ENCODE measurements at places on chromosomes 11 and 22.

- no peak for DNase-seq
These were observed 22.5 kb downstream of the CABP7 start for GRCh38 chr22:29742326-29742725.

- no peak for DNase-seq
These were observed 348.5 kb downstream of the TBC1D22A start for GRCh38 chr22:47110817-47111443.

DNA sequence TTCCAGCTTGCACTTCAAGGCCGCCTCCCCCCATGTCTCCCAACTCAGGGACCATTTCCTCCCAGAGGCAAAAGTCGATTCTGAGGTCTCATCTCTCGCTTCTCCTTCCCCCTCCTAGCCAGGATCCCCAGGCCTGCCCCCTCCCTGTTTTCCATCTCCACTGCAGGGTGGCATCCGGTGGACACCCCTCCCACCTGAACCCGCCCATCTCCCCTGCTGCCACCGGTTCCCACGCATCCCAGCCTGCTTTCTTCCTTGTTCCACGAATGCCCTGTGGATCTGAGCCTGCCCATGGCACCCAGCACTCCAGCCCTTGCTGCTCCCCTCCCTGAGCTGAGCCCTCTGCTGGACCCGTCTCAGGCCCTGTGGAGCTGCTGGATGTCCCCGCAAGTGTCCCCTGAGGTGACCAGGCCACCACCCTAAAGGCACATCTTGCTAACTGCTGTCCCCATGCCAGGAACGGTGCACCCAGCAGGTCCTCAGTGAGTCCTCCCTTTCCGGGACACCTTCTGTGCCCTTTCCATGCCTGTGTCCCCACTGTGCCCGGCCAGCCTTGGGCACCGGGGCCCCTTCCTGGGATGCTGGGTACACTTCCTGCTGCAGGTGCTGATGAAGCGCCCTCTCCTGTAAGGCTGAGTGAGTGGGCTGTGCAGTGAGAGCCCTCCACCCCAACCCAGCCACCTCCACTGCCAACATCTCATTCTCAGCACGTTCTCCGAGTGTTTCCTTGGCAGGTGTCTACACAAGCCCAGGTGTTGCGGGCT lies 936 bp downstream of the IL17REL start:
- no peak for DNase-seq

- peak; percentile 80 for DNase-seq
These were observed 7.4 kb downstream of the MED15 start for GRCh38 chr22:20514658-20515406.

DNA sequence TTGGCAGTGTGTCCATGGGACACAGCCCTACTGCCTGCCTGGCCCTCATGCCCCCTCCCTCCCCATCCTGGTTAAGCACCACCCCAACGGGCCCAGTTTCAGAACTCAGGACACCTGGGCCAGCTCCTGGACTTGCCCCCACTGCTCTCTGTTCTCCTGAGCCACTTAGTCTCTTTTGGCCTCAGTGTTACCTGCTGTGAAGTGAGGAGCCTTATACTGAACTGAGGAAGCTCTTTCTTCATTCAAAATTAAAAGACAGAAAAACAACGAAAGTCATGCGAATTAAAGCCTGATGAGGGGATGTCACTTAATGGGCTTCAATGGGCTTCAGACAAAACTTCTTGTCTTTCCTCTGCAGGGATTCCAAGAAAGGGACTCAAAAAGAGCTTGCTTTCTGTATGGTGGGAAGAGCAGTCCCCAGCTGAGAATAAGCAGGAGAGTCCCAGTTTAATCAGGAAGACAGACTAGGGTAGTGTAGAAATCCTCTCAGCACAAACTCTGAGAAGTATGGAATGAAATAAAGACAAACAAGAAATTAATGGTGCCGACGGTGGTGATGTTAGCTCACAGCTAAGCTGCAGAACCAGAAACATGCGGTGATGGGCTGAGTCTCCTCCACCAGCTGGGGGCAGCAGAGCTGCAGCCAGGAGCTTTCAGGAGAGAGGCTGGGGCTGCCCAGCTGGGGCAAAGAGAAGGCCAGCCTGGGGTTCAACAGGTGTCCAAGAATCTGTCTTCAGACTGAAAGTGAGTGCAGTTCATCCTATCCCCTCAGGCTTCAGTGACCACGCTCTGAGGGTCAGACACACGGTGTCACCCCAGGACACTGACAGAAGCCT lies 101.0 kb downstream of the GGTLC2 start:
- no peak for DNase-seq

DNA sequence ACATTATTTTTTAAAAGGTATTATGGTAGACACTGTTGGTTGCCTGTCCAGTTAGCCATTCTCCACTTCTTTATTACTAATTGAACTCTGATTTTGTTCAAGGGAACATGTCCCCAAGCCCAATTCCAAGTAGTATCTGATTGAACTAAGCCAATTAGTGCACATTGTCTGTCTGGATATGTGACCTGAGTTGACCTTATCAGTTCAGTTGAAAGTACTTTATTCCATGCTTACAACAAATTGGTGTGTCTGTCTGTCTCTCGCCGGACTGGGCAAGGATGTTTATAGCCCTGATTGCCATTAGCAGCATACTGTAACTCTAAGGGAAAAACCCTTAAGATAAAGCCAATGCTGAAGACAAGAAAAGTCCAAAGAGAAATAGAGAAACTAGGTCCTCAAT lies 85.6 kb downstream of the INTS4 start:
- DNase-seq = no peak

DNA sequence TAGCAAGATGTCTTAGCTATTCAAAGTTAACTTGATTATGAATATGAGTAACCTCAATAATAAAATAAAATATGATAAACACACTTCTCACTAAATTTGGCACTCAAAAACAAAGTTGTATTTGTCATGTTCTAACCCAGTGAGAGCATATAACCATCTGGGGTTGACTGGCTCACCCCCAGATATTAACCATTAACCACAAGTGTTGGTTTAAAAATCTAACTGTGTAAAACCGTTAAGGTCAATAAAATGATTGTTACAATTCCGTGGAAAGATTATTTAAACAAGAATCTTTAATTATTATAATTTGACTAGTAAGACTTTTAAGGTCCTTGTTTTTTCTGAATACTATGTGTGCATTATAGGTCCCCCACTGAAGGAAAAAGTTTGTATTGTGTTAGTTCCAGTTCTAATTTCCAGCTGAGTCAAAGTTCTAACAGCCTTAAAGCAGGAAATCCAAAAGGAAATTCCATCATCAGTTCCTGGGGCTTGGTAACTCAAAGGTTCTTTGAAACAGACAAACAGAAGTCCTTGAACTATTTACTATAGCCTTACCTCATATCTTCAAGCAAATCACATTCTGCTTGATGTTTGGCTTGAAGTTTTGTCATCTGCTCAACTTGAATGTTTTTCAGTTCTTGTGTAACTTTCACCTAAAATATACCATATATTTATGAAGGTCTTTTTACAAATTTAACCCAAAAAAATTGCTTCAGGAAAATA lies 2.5 kb downstream of the FCHSD2 start:
- DNase-seq = no peak

DNA sequence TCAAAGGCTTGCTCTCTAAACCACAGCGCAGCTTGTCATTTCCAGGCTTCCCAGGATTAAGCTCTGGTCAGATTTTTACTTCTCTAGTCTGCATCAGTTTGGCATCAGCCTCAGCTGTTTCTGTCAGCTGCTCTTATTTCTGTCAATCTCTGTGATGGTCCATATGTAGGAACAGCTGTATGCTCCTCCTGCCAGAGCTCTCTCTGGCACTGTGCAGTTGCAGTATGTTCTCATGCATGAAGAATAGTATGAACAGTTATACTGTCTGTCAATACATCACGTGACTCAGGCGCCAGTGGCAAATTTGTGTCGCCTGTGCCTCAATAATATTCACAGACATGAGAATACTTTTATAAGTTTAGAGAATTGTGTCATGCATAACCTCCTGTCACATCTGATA lies 6.7 kb downstream of the OR6M1 start:
- DNase-seq = no peak

- no peak for DNase-seq
These were observed 86.1 kb upstream of the WNT7B start for GRCh38 chr22:46062971-46063631.

DNA sequence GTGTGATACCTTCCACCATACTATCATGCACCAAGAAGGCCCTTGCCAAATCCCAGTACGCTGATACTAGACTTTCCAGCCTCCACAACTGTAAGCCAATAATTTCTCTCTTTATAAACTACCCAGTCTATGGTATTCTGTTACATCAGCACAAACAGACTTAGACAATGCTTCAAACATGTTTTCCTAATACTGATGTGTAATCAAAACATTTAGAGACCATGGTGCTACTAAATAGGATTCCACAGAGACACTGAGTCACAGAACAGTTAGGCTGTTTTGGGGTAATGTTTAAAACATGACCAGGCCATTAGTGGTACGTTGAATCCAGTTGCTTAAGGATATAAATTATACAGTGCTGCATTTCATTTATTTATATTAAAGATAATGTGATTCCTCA lies 103.7 kb downstream of the PICALM start:
- no peak for DNase-seq

DNA sequence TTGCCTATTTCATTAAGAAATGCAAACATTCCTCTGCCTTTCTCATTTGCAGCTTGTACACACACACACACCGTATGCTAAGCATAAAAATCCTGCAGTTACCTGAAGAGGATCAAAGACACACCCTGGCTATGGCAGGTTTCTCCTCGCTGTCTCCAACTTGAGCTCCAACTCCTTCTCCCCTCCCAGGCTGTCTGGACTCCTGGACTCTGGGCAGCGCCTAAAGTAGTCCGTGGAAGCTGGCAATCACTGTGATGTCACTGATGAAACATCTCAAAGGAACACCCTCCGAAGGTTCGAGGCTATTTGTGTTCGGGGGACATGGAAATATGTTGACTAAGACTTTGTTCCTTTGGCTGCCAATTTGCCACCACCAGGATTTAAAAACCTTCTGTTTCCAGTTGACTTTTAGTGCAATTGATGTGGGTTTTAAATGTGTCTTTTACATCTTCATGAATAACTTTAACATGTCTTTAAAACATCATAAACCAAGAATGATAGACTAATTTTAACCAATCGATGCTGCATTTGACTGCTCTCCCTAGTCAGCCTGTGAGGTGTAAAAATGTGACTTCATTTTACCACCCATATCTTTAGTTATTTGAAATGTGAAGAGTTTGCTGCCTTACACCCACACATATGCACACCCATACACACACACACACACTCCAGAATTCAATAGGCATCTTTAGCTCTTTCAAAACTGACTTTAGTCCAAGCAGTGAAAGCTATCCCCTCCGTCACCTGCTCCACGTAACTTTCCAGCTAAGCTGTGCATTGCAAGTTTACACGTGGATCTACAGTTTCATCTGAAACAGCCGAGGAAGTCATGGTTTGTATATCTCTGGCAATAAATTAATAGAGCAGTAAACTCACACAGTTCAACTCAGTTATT lies at the start of gene SLN:
TSS of gene SLN (minus strand) at position 196 of the 895 bp plus-strand sequence.
- DNase-seq = no peak

GRCh38 chr22:45842291-45842991 lies 134.5 kb downstream of the WNT7B start:
- peak; percentile 40 for DNase-seq

- no peak for DNase-seq
These were observed 72.7 kb upstream of the CRTAM start for GRCh38 chr11:122765487-122766131.

- DNase-seq = peak; percentile 80
These were observed 12.5 kb downstream of the NNMT start for GRCh38 chr11:114308689-114309089.

GRCh38 chr22:25122136-25122764 lies 77.4 kb upstream of the CRYBB3 start:
- DNase-seq = no peak

GRCh38 chr11:62896049-62896448 lies 15.4 kb downstream of the SLC3A2 start:
- DNase-seq = no peak

DNA sequence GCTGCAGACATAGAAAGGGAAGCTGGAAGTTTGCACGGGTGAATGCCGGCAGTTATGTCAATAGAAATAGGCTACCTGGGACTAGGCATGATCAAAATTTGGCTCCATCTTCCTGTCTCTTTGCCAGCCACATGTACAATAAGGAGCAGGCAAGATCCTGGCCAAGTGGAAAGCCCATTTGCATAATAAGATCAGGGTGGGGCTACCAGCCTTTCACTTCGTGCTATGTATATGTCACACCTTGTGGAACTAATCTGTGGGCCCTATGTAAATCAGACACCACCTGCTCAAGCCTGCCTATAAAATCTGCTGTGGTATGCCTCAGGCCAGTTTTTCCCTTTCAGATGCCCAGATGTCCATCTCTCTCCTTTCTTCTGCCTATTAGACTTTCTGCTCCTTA lies 79.3 kb upstream of the DRD2 start:
- no peak for DNase-seq

DNA sequence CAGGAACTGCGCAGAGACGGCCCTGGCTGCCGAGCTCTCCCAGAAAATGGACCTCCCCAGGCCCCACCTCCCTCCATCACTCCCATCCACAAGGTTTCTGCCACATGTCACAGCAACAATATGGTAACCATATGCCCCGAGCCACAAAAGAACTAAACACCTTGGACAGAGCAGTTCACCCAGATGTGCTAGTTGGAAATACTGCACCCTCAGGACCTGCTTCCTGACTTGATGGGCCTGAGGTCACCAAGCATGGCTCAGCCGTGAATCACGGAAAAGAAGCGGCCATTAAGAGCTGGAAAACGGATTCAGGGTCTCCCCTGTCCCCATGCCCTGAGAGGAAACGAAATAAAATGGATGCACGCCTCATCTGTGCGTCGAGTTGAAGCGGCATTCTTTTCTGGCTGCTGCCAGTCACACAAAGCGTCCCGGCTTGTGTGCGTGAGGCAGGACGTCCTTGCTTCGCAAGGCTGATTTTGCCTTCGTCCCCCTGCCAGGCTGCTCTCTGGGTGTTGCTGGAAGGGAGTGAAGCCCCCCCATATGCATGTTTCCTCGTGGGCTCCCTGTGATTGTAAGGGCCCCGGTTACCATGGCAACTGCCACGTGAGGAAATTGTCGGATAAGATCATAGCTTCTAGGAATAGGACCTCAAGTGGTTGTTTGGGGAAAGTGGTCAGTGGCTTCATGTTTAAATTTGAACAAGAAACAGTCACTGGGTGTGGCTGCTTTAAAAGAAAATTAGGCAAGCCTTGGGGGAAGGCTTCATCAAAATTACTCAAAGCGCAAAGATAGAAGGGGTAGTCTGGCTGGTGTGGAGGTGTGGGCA lies 51.7 kb downstream of the FLI1 start:
- no peak for DNase-seq
